ENCODE measurements at places on chromosomes 6 and 20.

- DNase-seq: peak; percentile 18
Measured at GRCh38 chr6:48036316-48036715, 74.7 kb downstream of the PTCHD4 start.

GRCh38 chr20:3459881-3460307 lies 10.9 kb upstream of the ATRN start:
- DNase-seq: no peak

DNA sequence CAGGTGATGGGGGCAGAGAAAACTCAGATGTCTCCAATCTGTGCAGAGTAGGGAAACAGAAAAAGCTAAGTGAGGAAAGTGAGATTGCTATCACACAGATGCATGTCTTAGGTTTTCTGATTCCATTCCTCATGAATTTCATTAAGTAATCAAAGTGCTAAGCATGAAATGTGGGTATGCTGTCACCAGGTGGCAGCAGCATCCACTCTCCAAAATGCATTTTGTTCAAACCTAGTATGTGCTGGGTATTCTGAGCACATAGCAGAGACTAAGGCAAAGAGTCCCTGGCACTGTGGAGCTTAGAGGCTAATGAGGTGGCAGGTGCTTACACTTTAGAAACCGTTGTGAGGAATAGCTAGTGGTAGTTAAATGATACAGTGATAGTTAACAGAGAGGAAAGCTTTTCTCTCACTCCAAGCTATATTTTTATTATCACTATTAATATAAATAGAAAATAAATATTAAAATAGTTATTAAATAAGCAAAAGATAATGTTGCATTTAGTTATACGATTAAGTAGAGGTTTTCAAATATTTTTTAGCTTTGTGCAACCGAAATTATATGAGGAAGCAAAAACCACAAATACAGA lies 179.5 kb downstream of the CDH26 start:
- DNase-seq: peak; percentile 41

DNA sequence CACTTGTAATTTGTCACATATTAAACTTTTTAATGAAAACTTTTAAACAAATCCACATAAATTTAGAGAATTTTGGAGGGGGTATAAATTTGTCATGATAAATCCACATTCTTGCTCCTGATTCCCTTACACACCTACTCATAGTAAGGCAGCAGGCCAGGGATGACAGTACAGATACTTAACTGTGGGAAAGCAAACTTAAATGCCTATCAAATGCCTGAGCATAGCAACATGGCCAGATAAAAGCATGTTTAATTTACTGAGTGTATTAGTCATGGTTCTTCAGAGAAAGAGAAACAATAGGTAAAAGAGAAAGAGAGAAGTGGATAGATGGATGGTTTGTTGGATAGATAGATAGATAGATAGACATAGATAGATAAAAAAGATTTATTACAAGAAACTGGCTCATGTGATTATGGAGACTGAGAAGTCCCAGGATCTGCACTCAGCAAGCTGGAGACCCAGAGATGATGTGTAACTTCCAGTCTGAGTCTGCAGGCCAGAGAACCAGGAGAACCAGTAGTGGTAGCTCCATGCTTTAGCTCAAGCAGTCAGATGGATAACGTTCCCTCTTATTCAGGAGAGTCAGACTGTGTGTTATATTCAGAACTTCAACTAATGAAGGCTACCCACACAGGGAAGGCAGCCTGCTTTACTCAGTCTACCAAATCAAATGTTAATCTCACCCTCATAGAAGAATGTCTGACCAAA lies 15.9 kb upstream of the ADGRF1 start:
- DNase-seq: peak; percentile 98

DNA sequence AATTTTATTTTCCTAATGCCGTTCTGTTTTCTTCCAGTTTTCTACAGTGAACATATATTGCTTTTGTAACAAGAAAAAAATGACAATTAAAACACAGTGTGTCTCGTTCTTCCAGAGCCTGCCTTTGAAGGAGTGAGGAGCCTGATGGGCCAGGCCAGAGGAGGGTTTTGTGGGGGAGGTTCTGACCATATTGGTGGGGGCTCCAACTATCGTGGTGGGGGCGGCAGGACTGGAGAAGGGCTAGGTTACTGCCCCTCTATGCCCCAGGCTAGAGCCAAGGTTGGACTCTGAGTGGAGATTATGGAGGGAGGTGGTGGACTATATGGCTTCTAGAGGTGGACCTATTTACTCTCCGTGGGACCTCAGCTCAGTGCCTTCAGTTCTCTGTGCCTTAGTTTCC lies 24.0 kb downstream of the DLGAP4 start:
- DNase-seq: no peak

GRCh38 chr20:46681032-46681854 lies 8.0 kb downstream of the TP53RK start:
- DNase-seq: peak; percentile 87

DNA sequence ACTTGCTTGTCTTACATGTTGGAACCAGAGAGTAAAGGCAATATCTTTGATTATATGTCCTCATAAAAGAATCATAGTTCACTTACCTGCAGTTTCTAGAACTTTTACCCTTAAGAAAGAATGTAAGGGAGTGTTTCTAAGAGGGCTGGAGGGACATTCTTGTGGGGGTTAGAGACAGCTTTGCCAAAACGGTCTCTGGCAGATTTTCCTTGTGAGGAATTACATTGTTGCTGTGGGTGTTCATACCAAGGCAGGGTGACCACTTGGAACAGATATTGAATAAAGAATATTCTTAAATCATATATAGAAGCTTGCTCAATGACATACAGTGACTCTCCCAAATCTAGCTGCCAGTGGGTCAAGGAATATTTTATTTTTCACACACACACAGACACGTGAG lies 517.6 kb upstream of the SOX4 start:
- DNase-seq: no peak

GRCh38 chr6:11386323-11386722 lies 151.2 kb upstream of the TMEM170B start:
- DNase-seq: no peak

GRCh38 chr20:37277253-37277593 lies 12.2 kb upstream of the MANBAL start:
- DNase-seq: no peak

- DNase-seq: peak; percentile 37
Measured at GRCh38 chr6:157952861-157953351, 28.8 kb upstream of the SYNJ2 start.

GRCh38 chr6:54609981-54610380 lies 236.6 kb upstream of the FAM83B start:
- DNase-seq: no peak

GRCh38 chr6:149218915-149219314 lies 98.6 kb upstream of the TAB2 start:
- no peak for DNase-seq

DNA sequence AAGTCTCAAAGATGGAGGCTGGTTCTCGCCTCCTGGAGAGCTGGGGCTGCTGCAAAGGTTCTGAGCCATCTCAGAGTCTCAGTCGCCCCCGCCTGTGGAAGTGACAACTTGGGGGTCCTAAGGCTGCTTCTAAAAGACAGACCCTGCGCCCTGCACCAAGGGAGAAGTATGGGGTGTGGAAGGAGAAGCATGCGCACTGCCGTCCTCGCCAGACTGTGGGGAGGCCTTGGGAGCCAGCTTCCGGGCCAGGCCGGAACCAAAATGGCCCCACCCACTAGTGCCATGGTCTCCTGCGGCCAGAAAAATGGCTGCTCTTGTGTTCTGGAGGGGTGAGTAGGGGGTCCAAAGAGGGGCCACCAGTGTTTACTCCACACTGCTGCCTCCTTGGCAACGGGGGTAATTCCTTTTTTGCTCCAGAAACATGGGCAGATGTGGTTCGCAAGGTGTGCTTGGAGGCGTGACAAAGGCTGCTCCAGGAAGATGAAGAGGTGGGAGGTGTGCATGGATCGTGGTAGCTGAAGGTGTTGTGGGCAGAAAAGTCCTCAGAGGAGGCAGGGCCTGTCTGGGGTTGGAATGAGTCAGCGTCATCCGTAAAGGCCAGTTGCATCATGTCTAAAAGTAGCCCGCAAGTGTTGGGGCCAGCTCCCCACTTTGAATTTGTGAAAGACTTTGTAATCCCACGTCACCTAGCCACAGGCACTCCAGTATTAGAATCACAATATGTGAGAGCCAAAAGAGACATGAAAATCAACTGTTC lies 329.8 kb upstream of the SOX4 start:
- peak; percentile 30 for DNase-seq

DNA sequence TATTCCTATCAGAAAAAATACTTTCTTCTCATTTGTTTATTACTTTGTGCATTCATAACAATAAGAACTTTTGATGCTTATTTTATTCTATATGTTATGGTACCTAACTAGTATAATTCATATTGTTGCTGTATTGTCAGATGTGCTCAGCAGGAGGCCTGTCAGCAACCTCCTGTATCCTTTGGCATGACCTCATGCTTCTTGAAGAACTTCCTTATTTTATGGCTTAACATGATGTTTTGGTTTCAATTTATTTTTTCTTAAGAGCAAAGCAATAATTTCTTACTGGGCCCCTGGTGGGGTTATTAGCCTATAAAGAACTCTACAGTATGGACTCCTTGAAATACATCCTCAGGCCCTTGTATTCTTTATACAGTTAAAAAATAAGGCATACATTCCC lies 17.3 kb downstream of the GGTLC1 start:
- no peak for DNase-seq

DNA sequence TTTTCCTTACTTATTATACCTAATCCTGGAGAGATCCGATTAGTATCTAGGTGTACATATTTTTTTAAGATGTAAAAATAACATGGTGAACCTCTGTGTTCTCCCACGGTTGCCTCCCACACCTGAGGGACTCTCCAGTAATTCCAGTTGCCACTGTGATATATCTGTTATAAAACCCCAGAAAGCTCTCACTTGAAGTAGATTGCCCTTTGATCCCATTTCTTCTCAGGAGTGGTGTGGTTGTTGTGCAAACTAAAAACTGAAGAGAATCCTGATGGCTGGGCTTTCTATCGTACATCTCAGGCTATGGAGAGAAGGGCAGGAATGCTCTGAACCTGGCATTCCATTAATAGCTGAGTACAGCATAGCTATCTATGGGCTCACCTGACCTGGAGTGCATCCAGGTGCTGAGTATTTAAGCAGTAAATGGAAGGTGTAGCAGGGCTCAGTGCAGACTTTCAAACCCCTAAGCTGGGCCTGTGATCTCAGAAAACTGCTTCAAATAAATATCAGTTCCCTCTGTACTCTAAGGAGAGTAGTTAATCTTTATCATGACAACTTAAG lies 41.0 kb downstream of the VGLL2 start:
- DNase-seq: peak; percentile 34

- no peak for DNase-seq
Measured at GRCh38 chr6:169534039-169534421, 167.8 kb downstream of the WDR27 start.

DNA sequence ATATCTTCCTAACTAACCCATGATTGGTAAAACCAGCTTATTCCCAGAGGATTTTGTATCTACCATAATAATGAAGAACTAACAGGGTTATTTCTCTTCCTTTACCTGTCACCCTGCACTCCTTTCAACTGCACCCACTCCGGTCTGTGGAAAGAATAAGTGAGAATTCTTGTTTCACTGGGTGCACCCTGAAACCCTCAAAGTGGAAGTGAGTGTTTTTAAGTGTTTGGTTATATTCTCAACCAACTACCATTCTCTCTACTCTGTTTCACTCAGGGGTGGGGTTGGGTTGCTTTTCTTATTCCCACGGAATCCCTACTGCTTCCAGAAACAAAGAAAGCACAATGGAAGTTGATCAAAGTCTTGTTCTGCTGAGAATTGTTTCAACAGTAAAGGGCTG lies 42.6 kb upstream of the KHDRBS2 start:
- no peak for DNase-seq

GRCh38 chr6:107390685-107391435 lies 68.5 kb downstream of the PDSS2 start:
- DNase-seq: no peak

DNA sequence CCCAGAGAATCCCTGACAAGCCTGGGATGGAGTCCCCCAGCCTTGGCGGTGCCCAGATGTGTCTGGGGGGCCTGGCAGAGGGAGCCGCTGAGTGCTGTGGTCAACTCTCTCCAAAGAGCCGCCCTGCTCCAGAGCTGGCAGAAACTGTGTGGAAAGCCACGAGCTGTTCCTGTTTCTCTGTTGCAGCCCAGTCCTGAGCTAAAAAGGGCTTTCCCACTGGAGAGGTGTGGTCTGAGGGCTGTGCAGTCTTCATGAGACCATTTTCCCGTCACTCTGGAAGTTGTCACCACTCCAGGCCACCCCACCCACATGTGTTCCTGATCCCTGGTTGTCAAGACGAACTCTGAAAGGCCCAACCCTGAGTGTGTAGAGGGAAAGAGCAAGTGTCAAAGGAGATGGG lies 99.7 kb upstream of the KCNK16 start:
- DNase-seq: no peak

DNA sequence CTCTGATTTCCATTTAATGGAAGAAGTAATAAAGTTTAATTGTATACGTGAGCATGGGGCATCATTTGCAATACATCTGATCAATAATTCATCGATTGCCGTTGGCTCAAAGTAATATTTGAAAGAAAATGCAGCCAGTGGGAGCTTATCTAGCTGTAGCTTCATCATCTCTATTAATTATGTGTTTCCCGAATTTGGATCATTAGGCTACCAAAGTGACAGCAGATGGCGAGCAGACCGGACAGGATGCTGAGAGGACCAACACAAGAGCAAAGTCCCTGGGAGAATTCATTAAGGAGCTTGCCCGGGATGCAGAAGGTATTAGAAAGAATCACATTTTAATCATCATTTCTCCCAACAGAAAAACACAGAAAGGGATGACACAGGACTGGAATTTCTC lies 327.1 kb downstream of the ARHGAP18 start:
- no peak for DNase-seq

DNA sequence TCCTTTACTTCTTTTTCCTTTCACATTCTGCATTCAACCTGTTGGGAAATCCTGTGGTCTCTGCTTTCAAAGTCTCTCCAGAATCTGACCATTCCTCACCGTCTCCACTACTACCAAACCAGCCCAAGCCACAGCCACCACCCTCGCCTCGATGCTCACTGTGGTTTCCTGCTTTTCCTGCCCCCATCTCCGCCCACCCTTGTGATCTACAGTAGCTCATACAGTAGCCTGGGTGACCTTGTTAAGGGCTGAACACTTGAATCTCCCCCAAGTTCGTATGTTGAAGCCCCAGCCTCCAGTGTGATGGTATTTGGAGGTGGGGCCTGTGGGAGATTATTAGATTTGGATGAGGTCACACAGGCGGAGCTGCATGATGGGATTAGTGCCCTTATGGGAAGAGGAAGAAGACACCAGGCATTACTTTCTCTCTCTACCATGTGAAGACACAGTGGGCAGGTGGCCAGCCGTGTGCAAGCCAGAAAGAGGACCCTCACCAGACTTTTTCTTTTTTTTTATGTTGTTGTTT lies 189.0 kb upstream of the UST start:
- no peak for DNase-seq

Data from PC-3 (cell line).